Lower leg skin (tissue), 4 donors: ENCODE measurements at places on chromosomes 12 and 14.
A peak's percentile ranks its signal among the peaks of the same experiment; 100 is the strongest.

DNA sequence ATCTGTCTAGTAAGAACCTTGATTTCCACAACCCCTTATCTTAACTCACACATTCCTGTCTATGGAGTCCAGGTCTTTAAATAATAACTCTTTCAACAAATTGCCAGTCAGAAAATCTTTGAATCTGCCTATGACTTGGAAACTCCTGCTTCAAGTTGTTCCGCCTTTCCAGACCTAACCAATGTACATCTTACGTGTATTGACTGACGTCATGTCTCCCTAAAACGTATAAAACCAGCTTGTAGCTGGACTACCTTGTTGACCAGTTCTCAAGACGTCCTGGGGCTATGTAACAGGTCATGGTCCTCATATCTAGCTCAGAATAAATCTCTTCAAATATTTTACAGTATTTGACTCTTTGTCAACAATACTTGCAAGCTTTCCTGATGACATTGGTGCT, 337.0 kb downstream of the TMEM132D start:
- no peak for DNase-seq

DNA sequence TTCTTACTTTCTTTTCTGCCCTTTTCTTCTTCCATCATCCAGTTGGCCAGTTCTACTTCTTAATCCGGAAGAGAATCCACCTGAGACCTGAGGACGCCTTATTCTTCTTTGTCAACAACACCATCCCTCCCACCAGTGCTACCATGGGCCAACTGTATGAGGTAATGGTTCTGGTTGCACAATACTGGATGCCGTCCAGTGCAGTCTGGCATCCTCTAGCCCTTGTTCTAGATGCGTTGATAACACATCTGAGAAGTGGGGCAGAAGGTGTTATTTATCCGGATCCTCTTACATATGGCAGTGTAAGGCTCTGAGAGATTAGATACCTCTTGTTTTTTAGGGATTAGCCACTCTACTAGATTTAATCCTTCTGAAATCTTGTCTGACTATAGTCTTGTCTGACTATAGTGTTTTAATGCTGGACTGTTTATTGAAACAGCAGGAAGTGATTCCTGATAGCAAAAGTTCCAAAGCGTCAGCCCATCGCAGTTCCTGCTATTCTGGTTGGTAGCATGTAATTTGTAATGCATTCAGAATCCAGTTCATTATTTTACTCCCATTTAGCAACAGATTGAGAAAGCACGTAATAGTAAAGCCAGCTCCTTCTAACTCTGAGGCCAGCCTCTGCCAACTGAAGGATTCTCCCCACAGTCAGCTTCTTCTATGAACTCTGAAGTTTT, 7.9 kb downstream of the GABARAPL1 start:
- DNase-seq, result peak; percentile 82

DNA sequence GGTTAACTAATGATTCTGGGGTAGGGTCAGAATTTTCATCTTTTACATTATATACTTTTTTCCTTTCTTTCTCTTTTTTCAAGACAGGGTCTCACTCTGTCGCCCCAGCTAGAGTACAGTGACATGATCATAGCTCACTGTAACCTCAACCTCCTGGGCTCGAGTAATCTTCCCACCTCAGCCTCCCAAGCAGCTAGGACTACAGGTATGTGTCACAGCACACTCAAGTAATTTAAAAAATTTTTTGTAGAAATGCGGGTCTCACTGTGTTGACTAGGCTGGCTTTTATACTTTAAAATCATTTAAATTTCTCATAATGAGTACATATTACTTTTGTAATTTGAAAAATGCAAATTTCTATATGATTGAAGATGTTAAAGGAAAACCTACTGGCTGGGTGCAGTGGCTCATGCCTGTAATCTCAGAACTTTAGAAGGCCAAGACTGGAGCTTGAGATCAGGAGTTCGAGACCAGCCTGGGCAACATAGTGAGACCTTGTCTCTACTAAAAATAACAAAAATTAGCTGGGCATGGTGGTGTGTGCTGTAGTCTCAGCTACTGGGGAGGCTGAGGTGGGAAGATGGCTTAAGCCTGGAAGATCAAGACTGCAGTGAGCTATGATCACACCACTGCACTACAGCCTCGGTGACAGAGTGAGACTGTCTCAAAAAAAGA, 25.7 kb downstream of the R3HDM2 start:
- no peak for DNase-seq

- no peak for DNase-seq
Observed at GRCh38 chr12:68173792-68174191, 14.3 kb upstream of the IFNG start.

DNA sequence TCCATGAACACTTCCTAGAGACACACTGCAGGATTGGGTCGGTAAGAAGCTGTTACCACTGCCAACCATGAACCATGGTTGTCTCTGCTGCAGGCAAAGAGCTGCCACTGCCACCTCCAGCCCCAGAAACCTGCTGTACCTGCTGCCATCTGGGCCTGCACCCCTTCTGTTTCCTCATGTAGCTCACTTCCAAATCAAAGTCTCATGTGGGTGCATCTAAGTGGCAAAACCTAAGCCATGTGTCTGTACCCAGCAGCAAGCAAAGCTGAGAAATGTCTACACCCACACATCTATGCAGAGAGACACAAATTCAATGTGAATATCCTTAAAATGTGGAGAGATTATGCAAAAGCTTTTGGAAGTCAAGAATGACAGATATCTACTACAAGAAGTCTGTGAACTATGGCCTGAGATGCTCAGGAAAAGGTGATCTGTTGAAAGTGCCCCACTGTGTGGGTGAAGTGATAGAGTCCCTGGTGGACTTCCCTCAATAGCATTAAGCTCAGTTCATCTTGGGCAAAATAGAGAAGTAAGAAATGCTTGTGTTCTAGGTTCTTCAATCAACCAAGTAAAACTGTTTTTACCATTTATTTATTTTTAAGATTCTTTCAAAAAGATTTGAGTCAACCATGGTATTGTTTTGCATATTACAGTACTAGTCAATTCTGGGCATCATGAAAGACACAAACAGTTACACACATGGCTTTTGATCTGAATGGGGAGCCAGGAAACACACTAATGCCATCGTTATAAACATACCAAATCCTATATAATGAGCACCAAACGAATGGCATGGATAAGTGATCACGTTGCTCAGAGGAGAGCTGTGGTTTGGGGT, 64.4 kb downstream of the FOS start:
- no peak for DNase-seq

DNA sequence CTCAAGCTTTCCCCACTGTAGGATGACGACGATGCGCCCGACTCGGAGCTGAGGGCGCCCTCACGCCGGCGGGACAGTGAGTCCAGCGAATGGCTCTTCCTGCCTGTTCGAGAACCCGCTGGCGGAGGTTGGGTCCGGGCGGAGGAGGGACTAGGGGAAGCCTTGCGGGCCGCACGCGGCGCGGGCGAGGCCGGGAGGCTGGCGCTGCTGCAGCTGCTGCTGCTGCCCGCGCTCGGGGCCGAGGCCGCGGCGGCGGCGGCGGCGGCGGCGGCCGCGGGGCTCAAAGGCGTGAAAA, 1.9 kb downstream of the CCDC177 start:
- DNase-seq, result no peak

GRCh38 chr14:96077983-96078624, 38.9 kb downstream of the C14orf132 start:
- peak; percentile 38 for DNase-seq

DNA sequence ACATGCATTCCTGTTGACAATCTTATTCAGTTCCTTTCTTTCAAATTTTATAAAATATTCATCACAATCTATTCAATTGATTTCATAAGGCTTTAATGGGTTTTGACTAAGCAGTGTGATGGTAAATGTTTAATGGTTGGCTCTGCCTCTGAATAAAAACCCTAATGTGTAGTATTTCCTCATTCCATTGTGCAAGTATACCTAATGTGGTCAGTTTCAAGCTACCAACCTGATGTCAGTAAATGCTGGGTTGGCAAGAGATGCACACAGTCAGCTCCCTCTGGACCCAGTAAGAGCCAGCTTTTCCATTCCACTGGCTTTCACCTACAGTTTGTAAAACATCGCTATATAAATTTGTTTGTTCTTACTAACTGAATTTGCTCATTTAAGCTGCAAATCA, 53.9 kb downstream of the METTL25 start:
- DNase-seq, result no peak

DNA sequence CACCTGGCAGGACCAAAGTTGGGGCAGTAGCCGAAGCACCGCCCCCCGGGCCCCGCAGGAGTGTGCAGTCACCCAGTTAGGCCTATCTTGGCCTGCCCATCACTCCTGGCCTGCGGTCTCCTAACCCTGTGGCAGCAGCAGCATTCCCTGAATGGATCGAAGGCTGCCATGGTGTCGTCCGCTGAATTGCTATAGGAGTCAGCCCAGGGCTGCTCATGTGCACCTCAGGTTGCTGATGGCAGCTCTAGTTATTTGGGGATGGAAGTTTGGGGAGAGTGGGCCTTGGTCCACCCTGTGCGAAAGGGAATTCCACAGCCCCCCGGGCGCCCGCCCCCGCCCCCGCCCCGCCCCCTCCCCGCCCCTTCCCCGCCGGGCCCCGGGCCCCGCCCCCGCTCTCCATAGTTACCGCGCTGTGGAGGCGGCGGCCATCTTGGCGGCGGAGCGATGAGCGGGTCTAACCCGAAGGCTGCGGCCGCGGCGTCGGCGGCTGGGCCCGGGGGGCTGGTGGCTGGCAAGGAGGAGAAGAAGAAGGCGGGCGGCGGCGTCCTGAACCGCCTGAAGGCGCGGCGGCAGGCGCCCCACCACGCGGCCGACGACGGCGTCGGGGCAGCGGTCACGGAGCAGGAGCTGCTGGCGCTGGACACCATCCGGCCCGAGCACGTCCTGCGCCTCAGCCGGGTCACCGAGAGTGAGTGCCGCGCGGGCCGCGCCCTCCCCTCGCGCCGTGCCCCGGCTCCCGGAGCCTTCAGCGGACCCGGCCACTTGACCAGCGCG, at the start of gene UNC119B:
Gene UNC119B, plus strand, starts transcription at position 428 of the 774 bp plus-strand sequence. Its CDS starts 17 bp downstream, at position 445.
- peak; percentile 43 for DNase-seq

- DNase-seq, result no peak
Observed at GRCh38 chr14:52596861-52597260, 44.2 kb downstream of the GPR137C start.

GRCh38 chr12:14811486-14811885, 2.5 kb downstream of the SMCO3 start:
- no peak for DNase-seq

GRCh38 chr14:58098507-58098906, 53.5 kb downstream of the ARMH4 start:
- DNase-seq, result no peak

GRCh38 chr14:94540031-94540794, 21.0 kb upstream of the SERPINA4 start:
- peak; percentile 12 for DNase-seq

DNA sequence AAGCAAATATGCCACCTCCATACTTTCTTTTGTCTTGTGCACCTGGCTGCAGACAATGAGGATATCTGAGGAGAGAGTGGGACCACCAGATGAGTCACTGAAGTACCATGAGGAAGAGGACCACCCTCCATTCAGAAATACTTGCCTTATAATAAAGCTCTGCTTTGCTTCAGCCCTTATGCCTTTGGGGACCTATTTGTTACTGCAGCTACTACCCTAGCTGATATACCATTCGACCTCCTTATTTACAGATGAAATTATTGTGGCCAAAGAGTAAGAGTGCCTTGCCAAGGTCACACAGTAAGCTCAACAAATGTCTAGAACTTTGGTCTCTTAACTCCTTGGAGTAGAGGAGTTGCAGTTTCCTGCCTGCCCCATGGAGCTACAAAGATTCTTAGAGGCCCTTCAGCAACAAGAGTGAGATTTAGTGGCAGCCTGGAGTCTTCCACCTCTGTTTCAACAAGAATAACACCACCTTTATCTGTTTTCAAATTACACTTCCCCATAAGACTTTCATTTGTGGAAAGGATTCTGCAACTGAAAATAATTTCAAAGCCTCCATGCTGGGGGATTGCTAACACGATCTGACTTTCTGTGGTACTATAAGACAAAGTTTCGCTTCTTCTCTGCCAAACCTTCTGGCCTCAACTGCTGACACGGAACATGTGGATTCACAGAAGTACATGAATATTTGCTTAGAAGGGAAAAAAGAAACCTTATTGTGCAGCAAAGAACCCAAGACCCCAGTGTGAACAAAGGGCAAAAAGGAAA, 3.6 kb downstream of the CMKLR1 start:
- DNase-seq, result no peak

DNA sequence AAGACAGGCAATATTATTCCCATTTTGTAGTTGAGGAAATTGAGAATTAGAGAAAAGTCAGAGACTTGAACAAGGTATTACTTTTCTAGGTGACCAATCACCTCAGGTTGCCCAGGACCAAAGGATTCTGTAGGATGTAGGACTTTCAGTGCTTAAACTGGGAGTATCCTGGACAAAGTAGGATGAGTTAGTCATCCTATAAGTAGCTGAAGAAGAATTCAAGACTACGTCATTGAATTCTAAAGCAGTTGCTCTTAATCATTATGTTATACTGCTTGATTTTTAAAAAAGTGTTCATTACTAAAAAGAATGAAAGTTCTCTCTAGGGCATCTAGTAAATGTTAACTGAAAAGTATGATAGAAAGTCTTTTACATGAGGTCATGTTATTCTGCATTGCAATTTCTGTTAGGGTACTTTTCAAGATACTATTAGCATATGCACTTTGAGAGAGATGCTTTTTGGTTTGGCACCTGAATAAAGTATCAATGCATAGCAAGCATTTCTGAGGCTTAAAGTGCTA, 101.7 kb downstream of the RTN1 start:
- no peak for DNase-seq

DNA sequence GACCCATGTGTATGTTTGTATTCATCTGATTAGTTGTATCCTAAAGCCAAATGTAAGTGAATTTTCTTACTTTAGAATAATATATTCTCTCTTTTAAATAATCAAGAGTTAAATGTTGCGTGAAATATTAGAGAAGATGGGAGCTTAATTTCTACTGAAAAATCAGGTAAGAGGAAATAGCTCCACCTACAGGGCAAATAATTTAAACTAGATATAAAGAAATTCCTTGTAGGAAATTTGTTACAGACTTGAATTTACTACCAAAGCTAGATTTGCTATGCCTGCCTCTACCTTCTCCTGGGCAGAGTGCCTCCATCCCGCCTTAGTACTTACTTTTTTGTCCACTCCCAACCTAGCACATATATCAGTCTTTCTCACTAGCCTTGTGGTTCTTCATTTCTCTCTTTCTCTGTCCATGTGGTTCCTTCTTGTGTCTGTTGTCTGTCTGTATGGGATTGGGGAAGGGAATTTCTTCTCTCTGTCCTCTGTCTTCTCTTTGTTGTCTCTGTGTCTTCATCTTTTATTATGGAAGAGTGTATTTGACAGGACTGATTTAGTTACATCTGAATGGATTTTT, 44.7 kb downstream of the PALS1 start:
- DNase-seq, result no peak

GRCh38 chr14:35594616-35595015, 60.7 kb downstream of the INSM2 start:
- DNase-seq, result no peak

- DNase-seq, result no peak
Observed at GRCh38 chr14:90040411-90040810, 21.4 kb upstream of the KCNK13 start.

DNA sequence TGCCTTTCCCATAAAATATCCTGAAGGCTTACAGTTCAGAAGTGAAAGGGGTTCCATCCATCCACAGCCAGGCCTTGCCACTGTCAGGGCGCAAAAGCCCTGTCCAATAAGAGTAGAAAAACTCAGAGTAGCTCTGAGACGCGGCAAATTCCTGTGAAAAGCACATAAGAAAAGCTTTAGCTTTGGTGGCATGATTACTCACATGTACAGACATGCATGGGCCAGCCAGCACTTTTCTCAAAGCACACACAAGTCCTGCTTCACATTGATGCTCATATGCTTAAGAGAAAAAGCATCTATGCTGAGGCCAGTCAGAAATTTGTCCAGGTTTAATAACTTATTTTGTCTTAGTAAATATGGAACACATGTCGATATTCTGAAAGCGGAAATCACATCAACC, 25.5 kb downstream of the CLEC1A start:
- DNase-seq, result no peak
